COR-L47 (cell line): ENCODE measurements at places on chromosomes 7 and 10.

DNA sequence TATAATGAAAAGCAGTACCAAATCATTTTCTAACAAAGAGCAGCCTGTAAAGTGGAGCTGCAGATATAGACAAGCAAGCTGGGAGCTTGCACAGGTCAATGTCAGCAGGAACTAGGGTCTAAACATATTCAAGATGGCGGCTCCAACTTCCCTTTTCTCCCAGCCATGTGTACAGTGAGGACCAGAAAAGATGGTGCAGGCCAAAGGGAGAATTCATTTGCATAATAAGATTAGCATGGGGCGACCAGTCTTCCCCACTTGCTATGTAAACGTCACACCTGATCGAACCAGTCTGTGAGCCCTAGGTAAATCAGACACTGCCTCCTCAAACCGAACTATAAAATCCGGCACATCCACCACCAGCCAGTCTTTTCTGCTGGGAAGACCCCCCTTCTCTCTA is 4.4 kb upstream of the RAPGEF5 start:
- no peak for DNase-seq

DNA sequence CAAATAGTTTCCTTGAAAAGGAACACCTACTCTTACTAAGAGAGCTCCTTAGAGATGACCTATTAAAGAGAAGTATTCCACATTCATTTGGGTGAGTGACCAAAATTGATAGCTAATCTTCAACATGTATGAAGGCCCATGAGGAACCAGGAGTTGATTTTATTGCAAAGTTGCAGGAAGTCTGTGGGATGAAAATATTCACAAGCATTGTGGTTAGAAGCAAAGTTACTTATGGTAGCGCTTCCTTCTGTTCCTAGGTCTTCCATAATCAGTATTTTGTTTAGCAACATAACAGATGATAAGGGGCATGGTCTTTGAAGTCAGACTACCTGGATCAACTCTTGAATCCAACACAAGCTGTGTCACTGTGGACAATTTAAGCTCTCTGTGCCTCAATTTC is 164.5 kb downstream of the DGKB start:
- no peak for DNase-seq

- no peak for DNase-seq
Observed at GRCh38 chr10:677038-677437, 12.4 kb downstream of the DIP2C start.

DNA sequence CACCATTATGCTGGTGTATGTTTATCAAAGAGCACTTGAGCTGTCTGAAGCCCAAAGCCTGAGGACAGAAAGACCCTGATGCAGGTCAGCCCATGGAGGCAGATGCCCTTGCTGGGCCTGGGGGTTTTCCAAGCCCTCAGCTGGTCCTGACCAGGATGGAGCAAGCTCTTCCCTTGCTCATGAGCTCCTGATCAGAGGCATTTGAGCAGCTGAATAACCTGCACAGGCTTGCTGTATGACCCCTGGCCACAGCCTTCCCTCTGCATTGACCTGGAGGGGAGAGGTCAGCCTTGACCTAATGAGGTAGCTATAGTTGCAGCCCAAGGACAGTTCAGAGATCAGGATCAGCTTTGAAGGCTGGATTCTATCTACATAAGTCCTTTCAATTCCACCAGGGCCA is 13.0 kb downstream of the AQP1 start:
- DNase-seq: no peak

DNA sequence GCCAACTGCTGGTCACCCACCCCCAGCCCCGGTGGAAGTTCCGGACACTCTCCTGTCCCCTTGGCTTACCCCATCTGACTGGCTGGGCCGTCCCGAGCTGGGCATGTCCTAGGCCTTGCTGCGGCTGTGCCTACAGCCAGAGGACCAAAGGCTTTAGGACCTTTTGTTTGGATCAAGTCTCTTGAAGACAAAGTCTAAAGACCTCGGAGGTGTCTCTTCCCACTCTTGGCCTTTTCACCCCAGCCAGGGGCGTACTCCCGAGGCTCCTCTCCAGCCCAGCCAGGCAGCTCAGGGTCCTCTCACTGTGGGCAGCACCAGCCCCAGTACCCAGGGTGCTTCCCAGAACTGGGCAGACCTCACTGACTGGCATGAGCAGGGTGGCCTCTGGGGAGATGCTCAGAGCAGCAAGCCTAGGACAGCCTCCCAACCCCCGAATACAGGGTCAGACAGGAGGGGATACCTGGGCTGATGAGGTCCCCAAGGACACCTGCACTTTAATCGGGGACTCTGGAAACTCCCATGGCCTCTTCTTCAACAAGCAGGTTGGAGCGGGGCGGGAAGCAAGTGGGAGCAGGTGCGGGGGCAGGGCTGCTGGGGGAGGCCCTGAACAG is 2.7 kb upstream of the PWWP2B start:
- DNase-seq: no peak

GRCh38 chr7:66306243-66306642 is 101.1 kb downstream of the TPST1 start:
- DNase-seq: no peak

DNA sequence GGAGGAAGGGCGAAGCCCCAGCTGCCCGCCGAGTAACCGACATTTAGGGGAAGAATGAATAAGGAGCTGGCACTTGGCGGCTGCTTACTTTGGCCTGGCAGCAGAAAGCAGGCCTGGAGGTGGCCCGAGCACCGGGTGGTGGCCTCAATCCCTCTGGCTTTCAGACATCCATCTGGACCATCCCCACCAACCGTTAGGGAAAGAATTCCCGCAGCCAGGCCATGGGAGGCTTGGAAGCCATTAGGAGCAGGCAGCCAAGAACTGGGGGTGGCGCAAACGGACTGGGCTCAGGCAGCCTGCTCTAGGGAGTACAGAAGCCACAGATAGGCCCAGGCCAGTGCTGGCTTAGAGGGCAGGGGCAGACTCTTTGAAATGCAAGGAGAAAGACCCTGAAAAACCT is 132.7 kb downstream of the NEURL1 start:
- no peak for DNase-seq

DNA sequence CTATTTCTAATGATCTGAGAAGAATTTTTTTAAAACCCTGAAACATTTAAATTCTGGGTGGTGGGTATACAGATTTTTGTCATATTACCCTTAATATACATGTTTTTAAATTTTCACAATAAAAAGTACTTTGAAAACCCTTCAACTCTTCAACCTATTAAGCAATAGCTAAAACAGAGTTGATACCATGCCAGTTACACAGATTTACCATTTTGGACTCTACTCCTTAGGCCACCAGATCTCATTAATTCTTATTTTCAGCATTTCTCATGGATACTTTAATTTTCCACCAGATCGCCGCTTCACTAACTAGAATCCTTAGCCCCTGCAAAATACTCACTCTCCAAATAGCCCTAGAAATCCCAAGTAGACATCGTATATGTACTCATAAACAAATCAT is 12.7 kb upstream of the COL28A1 start:
- no peak for DNase-seq

- DNase-seq: no peak
Observed at GRCh38 chr10:94315024-94315451, 47.7 kb downstream of the NOC3L start.

DNA sequence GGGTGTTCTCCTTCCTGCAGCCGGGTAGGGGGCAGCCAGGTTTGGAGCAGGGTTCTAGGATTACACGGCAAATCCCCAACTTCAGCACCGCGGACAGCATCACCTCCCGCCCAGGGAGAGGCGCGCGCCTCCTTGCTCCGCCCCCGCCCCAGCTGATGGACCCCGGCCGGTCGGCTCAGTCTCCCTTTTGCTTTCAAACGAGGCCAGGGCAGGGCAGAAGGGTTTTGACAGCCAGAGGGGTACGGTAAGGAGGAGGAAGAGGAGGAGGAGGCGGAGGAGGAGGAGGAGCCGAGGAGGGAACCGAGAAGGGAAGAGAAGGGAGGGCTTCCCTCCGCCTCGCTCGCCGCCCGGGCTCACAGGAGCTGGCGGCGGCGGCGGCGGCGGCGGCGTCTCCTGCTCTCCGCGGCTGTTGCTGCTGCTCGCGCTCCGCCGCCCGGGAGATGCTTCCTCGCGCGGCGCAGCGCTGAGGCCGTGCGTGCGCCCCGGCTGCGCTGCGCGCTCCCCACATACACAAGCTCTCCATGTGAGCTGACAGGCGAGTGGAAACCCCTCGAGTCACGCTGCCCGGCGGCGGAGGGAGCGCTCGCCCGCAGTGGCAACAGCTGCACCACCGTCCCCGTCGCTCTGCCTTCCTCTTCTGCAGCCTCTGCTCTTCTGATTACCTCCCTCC is 615 bp upstream of the CNTNAP2 start:
- DNase-seq: peak; percentile 78

DNA sequence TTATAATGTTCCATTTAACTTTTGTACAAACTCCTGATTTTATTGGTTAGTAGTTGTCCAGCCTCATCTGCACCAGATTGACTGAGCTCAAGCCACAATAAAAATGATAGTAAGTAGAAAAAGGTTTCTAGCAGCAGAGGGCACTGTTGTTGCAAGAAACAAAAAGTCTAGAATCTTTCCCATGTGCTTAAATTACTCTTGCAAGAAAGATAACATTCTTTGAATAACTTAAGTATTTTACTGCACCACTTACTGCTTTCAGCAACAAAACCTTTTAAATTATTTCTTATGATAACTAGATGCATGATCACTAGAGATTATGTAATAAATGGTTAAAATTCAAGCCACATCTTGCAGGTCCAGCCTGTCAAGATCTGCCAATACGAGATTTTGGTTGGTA is 27.0 kb downstream of the LMOD2 start:
- DNase-seq: peak; percentile 16

- no peak for DNase-seq
Observed at GRCh38 chr10:131177431-131178327, 133.8 kb downstream of the TCERG1L start.

GRCh38 chr7:15368653-15369052 is 193.2 kb downstream of the AGMO start:
- DNase-seq: no peak

- no peak for DNase-seq
Observed at GRCh38 chr7:1672851-1673486, 2.9 kb downstream of the ELFN1 start.

DNA sequence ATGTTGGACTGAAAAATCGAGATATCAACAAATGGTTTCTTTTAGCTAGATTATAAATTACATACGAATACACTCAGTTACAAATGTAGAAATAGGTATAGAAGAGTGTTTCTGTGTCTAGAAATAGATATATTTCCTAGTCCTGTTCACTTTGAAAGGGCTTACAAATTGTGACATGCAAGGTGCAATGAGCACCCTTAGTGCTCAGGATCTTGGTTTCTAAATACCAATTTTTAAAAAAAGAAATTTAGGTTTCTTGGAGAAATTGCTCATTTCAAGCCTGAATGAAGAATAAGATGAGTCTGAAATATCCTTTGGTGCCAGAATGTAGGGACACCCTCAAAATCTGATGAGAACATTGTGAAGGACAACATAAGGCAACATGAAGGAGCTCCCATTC is 306.0 kb downstream of the CRPPA start:
- DNase-seq: no peak

DNA sequence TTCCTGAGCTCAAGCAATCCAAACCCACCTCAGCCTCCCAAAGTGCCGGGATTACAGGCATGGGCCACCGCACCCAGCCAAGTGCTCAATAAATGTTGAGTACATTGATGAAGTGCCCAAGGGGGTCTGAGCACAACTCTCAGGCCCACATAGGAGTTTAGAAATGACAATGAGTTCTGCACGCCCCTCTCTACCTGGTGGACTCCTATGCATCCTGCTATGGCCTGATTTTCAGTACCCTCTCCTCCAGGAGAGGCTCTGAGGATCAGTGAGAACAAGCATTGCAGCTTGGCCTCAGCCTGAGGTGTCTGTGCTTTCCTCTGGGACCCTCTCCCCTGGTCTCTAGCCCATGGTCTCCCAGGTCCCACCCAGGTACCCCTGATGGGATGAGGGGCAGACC is 20.9 kb upstream of the GRIFIN start:
- DNase-seq: no peak

DNA sequence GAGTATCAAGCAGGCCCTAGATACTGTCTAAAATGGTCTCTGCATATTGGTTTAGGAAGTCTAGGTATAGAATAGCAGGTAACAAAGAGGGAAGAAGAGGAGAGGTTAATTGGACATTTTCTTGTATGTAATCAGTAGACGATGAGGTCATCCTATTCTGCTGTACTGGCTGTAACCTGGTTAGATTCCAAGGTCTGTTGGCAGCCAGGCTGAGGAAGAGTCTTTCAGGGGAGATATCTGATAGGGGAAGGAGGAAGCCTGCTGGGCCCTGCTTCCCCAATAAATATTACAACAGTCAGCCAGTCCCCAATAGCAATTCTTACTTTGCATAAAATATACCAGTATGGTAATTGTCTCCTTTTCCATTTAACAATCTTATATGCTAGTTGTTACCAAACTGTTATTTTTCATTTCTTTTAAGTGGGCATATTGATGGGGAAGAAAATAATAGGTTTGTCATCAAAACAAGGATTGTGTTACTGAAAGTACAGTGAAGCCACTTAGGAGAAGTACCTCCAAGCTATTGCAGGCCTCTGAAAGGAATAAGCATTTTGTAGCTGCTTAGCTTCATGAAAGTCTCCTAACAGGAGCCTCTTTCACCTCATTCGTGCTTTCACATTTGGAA is 186.4 kb downstream of the LRRC4 start:
- peak; percentile 11 for DNase-seq

DNA sequence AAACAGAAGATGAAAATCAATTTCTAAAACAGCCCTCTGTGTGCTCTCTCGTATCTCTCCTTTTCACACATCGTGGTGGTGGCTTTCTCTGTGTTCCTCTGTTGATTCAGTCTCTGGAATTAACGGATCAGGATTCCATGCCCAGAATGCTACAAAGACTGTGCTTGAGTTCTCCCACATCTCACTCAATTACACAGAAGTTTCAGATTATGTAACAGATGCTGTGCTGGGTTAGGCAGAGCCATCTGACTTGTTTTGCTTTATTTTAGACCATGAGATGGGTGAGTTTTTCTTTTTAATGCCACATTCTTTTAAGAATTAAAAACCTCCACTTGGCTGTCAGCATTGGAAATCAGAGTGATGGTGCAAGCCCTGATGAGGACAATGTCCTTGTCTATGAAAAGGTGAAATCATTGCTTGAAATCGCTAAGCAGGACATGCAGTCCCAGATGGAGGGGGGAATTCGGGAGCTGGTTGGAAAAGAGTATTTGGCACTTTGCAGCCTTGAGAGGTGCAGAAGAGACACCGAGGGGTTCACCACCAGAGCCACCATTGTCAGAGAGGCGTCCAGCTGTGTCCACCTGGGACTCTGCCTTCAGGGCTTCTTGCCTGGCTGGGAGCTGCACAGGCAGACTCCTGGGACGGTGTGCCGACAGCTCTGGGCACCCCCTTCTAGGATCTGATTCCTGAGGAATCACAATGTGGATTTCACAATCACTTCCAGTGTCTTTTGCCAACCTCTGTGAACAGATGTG is 80.4 kb downstream of the EGFR start:
- no peak for DNase-seq

DNA sequence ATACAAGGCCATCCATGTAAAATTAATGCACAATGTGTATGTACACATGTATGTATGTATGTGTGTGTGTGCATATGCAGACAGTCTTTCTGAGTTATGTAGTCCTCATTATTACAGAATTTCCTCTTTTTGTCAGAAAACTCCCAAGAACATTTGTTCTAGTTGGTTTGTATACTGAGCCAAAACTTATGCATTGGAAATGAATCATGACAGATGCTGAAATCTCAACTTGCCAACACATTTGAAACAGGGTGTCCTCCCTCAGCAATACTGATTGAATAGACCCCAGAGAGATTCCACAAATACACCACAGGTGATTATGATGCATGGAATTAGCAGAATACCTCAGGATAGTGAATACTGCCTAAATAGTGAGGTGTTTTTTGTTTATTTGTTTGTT is 472.9 kb upstream of the PCDH15 start:
- DNase-seq: no peak
